ENCODE measurements at places on chromosomes 4 and X.

- DNase-seq: no peak
These were observed 55.9 kb downstream of the AGA start for GRCh38 chr4:177386278-177386815.

GRCh38 chrX:154596290-154596929 lies 11.5 kb downstream of the CTAG1A start:
- no peak for DNase-seq

GRCh38 chr4:48912349-48912748 lies 5.8 kb upstream of the OCIAD2 start:
- no peak for DNase-seq

GRCh38 chrX:53711436-53711835 lies 24.9 kb upstream of the HUWE1 start:
- DNase-seq: no peak

GRCh38 chr4:179595671-179596410 lies 2153.6 kb upstream of the AGA start:
- no peak for DNase-seq

DNA sequence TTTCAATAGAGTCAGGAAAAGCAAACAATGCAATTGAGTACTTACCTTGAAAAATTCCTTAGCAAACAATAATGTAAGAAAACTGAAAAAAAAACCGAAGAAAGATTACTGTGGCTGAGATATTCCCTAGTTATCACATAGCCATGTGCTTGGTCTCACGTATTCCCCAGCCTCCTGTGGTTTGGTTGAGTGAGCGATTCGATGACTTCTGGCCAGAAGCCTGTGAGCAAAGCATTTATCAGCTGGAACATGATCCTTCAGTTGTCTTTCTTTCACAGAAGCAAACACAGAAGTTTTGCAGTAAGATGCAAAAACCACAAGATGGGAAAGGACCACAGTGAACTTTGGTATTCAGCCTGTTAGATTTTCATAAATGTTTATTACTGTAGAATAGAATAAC lies 1754.3 kb upstream of the AGA start:
- no peak for DNase-seq

GRCh38 chrX:21700967-21701366 lies 42.8 kb upstream of the KLHL34 start:
- no peak for DNase-seq

DNA sequence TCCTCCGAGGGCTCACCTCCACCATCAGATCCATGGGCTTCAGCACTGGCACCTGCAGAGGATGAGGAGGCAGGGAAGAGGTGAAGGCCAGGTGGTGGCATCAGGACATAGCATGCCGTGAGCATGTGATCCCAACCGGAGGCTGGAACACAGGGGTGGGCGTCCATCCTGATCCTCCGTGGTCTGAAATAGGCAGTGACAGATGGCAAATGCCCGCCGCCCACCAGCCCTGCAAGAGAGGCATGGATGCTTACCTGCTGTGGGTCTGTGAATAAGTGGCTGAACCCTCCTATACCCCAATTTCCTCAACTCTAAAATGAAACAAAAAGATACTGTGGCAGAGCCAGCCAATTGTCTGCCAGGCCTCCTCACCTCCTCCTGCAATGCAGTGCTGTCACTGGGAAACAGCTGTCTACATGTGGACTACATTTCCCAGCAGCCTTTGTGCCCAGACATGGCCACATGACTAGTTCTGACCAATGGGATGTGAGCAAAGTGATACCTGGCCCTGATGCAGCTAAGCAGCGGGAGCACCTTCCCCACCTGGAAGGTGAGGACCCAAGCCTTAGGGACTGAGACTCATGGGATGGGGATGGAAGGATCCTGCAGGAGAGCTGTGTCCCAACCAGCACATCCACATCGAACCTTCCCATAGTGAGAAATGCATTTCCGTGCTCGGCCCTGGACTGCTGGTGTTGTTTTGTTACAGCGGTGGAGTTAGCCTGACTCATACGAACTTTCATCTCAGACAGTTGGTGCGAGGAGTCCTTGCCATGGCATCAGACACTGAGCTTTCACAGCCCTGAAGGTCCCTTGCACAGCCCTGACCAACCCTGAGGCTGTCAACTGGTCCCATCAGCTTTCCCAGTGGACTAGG lies 99.5 kb downstream of the PPP2R2C start:
- no peak for DNase-seq

- no peak for DNase-seq
These were observed 45.0 kb downstream of the HTT start for GRCh38 chr4:3119464-3119863.

GRCh38 chrX:144295921-144296320 lies 412.1 kb downstream of the UBE2NL start:
- DNase-seq: no peak

DNA sequence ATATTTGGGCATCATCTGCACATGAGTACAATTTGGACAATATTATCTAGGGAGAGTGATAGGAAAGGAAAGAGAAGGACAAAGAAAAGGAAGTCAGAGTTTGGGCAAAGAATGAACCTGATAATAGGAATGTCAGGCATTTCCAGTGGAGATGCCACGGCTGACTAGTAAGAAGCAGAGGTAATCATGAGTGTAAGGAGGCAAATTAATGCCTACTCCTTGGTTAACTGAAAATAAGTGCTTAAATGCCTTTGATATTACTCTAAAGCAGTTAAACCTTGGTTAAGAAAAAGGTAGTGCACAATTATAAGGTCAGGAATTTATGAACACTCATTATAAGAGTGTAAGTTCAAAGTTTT lies 99.2 kb upstream of the DDIT4L start:
- no peak for DNase-seq

DNA sequence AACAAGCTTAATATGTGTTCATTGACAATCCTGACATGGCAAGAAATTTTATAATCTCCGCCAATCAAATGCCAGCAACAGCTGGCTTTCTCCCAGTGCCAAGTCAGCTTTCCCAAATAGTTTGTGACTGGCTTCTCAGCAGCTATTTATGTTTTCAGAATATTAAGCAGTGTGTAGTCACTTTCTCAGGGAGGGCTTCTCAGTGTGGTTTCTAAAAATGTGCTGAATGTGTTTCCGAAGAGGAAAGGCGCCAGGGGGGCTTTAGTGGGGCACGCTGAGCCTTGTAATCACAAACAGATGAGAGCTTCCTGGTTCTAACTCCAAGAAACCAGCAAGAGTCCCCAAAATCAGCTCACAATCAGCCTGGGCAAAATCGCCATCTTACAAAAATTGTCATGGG lies 258.7 kb upstream of the CPEB2 start:
- no peak for DNase-seq

DNA sequence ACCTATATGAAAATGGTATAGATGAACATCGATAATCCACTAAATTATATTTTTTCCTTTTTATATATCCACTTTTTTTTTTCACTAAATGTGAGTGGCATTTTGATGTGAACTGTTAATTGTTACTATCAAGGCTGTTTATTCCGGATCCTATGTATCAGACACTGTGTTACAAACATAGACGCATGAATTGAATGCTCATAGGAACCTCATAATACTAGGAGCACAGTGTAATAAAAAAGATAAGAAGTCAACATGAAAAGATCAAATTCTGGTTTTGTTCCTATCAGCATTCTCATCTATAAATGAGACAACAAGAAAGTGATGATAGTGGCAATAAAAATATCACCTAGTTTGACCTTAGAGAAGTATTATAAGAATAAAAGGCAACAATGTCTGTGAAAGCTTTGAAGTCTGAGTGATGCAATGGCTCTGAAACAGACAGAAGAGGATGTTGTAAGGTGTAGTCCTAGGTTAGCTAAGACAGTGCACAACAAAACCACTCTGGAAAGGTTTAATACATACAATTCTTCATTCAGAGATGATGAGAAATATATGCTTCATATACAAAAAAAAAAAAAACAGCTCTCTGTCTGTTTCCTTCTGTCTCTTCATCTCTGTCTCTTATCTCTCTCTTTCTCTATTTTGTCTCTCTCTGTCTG lies 148.6 kb upstream of the NLGN4X start:
- DNase-seq: no peak

GRCh38 chrX:149937871-149938426 lies 342 bp downstream of the EOLA2 start:
- DNase-seq: no peak

DNA sequence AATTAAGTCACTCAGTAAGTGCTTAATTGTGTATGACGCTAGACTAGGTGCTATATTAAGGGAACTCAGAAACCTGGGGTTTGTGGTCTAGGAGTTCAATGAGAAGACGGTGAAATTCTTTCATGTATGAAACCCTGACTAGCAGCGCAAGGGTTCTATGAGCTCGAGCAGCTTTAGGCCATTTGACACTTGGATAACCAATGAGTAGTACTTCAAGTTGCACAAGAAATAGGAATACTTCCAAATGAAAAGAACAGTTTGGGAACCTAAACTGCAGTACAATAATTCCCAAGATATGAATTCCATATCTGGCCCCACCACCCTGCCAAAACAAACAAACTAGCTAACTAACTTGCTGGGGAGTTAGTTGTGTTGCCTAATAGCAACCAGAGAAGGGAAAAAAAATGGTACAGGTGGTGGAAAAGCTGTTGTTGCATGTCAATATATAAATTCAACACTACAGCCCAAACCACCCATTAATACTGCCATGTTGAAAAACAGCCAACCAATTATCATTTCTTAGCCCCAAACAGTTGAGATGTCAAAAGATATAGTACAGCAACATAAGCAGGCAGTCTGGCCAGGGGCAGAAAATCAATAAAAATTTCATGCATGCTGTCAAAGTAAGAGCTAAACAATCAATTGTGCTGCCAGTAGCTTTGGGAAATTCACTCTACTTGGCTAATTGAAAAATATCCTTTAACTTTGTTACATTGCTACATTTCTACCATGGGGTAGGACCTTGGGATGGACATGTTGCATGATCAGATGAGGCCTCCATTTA lies 54.6 kb upstream of the MCF2 start:
- DNase-seq: no peak

DNA sequence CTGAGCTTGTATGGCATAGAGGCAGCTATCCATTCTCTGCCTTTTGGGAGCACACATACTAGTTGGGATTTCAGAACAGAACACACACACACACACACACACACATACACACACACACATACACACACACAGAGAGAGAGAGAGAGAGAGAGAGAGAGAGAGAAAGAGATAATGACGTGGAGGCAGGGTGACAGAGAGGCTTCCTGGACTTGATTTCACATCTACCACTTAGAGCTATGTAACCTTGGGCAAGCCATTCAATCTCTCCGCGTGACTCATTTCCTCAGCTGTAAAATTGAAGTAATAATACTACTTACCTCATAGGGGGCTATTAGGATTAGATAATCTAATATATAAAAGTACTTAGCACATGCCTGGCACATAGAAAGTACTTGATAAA lies 12.3 kb upstream of the GRIA3 start:
- DNase-seq: no peak

GRCh38 chr4:5079581-5079980 lies 28.3 kb downstream of the STK32B start:
- no peak for DNase-seq

- no peak for DNase-seq
These were observed 218.7 kb downstream of the NWD2 start for GRCh38 chr4:37463033-37463856.

- no peak for DNase-seq
These were observed 17.7 kb upstream of the STX18 start for GRCh38 chr4:4559596-4559995.

GRCh38 chr4:60805500-60806313 lies 394.4 kb upstream of the ADGRL3 start:
- no peak for DNase-seq

DNA sequence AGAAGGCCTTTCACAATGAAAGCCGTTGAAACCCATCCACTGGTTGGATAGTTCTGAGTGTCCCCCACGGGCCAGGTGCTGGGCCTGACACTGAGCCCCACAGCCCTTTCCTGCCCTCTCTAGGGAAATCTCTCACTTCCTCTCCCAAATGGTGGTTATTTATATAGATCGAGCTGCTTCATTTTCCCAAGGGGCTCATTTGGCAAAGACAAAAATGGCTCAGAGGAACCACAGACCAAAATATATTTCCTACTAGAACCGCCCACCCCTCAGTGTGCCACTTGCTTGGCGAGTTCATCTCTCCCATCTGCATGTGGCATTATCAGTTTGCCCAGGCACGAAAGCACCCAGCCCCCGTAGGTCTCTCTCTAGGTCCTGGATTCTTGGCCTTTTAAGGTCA lies 53.3 kb upstream of the STIM2 start:
- DNase-seq: no peak

- DNase-seq: no peak
These were observed 67.7 kb upstream of the ZXDA start for GRCh38 chrX:57977992-57978391.

- DNase-seq: no peak
These were observed 207.5 kb upstream of the FTHL17 start for GRCh38 chrX:31279359-31279758.

- no peak for DNase-seq
These were observed 13.1 kb upstream of the FREM3 start for GRCh38 chr4:143713553-143713952.

GRCh38 chr4:148405161-148405893 lies 36.9 kb downstream of the NR3C2 start:
- no peak for DNase-seq

- DNase-seq: no peak
These were observed 18.3 kb downstream of the GAB3 start for GRCh38 chrX:154732421-154733065.

DNA sequence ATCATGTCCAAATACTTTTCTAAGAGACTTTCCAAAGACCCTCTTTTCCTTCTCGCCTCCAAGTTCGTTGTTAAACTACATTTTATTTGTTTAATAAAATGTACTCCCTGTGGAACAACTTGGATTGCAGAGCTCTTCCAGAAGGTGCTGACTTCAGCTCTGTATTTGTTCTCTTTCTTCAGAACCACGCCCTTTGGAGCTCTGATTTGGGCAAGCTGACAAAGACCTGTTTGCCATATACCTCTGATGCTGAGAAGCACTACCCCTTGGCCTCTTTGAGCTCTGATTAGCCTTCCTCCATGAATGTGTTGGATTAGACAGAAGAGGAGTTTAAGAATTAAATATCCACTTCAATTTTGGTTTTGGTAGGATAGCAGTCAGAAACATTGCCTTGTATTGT lies 815.1 kb upstream of the POU3F4 start:
- DNase-seq: no peak

DNA sequence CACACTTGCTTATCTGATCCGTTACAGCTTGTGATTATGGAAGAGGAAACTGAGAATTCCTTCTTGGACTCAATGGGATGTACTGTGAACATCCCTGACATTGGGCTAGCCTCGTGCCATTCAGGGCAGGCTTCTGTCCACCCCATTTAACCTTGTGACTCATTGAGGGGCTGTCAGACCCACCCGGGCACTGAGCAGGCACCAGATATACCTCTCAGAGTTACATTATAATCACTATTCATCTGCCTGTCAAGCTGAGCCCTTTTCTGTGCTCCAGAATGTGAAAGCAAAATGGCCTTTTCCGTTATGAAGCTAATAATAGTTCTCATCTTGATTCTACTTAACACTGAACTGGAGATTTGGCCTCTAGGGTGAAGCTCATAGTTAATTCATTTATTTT lies 170.6 kb upstream of the SCML1 start:
- no peak for DNase-seq

All from central memory CD4-positive, alpha-beta T cell (primary cell).